NCI-H2029 treated with DMSO at 0.1 percent for 48 hours (cell line): ENCODE measurements at places on chromosomes 11 and 22.

GRCh38 chr11:61008971-61009370 lies 37.5 kb downstream of the CD6 start:
- no peak for DNase-seq

DNA sequence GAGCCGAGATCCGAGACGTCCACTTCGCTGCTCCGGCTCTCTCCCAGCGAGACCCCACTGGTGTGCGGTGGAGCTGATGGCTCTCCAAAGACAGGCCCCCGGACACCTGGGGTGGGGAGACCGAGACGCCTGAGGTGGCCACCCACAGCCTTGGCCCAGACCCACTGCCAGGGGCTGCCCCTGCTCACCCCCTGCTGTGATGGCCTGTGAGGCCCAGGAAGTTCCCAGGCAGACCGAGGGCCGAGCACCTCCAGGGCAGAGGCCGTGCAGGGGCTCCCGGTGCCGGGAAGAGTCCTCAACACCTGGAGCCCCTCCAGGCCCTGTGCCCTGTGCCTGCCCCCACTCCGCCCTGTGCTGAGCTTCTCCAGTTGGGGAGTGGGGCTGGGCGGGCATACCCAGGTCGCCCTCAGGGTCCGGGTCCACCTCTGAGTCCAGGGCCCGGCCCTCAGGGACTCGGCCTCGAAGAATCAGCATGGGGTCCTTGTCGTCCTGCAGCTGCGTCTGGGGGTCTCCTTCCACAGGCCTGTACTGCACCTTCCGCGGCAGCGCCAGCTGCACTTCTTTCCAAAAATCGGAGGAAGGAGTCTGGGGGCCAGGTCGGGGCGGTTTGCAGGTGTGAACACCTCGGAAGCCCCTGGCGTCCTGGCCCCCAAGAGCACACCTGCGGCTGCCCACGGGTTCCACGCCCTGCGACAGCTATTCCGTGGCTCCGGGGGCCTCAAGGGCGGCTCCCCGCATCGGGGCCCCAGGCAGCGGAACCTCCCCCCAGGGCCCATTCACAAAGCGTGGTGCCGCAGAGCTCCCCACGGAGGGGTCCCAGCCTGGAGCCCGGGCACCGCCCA lies 8.6 kb downstream of the SIGIRR start:
- no peak for DNase-seq

DNA sequence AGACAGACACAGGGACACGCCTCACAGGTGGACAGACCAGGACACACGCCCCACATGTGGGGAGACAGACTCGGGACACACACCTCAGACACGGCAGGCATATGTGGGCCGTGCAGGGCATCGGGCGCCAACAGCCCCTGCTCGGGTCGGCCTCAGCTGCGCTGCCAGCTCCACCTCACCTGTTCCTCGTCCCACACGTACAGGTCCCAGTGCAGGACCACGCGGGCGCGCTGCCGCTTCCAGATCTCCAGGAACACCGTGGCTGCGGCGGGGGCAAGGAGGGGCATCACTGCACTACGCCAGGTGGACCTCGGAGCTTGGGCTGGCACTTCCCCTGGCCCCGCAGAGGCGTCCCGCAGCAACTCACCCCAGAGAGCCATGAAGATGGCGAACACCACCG lies 12.4 kb downstream of the ANO9 start:
- DNase-seq = no peak

DNA sequence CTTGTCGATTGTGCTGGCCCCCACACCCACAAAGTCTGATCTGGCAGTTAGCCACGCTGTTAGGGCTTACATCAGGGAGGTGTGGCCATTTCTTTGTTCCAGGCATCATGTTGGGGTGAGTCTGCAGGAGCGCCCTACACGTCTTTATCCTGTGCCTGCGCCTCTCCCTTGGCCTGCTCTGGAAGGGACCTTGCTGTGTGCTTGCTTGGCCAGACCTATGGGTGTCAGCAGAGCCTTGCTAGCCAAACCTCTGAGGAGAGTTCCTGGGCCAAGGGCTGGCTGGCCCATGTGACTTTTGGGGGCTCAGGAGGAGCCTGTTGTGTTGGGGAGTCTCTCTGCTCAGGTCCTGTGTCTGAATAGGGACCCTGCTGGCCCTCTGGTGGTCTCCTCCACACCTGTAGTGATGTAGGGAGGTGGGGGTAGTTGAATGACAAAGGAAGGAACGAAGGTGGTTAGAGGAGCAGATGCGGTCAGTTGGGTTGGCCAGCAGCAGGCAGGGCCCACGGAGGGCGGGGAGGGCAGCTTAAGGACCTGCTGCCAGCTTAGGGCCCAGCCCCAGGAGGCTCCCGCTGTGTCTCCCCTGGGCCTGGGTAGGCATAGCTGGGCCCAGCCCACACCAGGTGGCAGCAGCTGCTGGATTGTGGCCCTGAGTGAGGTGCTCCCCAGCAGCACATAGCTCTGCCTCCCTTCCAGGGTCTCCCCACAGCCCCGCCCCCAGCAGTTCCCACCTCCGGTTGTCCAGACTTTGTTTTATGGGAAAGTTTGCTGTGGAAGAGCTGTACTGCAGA lies 7.9 kb downstream of the PPIL2 start:
- no peak for DNase-seq

- DNase-seq = no peak
Observed at GRCh38 chr11:35781861-35782470, 119.4 kb downstream of the TRIM44 start.

DNA sequence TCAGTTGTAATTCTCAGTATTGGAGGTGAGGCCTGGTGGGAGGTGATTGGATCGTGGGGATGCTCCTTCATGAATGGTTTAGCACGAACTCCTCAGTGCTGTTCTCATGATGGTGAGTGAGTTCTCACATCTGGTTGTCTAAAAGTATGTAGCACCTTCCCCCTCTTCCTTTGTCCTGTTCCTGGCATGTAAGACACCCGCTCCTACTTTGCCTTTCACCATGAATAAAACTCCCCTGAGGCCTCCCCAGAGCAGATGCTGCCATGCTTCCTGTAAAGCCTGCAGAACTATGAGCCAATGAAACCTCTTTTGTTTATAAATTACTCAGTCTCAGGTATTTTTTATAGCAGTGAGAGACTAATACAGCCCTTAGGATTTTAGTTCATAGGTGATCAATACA lies 191.5 kb downstream of the MAML2 start:
- DNase-seq = no peak

DNA sequence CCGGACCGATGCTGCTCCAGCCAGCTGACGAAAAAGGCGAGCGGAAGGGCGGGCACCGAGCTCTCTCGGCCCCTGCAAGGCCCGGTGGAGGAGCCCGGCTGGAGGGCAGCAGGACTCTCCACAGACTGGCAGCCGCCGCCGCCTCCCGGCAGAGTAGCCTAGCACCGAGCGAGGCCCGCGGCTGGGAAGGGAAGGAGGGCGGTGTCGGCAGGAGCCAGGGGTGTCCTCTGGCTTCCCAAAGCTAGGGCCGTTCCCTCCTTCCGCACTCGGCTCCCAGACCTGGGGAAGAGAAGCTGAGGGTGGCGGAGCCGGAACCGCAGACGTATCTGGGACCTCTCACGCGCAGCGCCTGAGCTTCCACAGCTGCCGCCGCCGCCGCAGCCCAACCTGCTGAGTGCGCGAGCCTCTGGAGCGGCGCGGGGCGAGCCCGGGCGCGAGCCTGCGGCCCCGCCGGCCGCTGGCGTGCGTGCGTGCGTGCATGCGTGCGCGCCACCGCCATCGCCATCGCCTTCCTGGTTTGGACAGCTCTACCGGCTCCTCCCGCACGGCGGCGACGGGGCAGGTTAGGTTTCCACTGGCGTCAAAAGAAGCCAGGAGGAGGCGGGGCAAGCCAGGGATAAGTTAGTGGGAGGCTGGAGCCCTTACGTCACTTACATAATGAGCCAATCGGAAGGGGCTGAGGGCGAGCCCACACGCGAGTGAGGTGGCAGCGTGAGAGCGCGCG lies at the start of gene RAB6A:
Gene RAB6A, minus strand, starts transcription at position 396 of the 724 bp plus-strand sequence. CDS start 439 bp downstream, outside the sequence.
- peak; percentile 95 for DNase-seq

- no peak for DNase-seq
Observed at GRCh38 chr11:12705874-12706273, 31.7 kb downstream of the TEAD1 start.

- DNase-seq = no peak
Observed at GRCh38 chr11:64088162-64089026, 52.7 kb downstream of the FLRT1 start.
